T-helper 2 cell (primary cell): ENCODE measurements at places on chromosomes 3 and 15.
A peak's percentile ranks its signal among the peaks of the same experiment; 100 is the strongest.

DNA sequence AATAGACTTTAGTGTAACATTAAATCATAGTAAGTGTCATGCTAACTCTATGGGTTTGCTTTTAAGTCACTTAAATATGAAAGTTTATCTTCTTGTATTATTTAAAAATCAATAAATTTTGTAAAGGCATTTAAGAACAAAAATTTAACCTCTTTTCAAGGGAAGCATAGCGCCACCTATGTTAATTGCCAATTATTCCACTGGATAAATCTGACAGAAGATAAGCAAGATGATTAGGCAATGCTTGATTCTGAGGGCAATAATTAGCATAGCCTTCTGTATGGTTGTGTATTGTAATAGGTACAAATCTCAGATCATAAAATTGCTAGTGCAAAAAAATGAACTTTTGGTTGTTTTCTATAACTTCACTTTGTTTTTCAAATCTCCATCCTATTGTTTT is 560.1 kb downstream of the GRM7 start:
- DNase-seq = no peak

DNA sequence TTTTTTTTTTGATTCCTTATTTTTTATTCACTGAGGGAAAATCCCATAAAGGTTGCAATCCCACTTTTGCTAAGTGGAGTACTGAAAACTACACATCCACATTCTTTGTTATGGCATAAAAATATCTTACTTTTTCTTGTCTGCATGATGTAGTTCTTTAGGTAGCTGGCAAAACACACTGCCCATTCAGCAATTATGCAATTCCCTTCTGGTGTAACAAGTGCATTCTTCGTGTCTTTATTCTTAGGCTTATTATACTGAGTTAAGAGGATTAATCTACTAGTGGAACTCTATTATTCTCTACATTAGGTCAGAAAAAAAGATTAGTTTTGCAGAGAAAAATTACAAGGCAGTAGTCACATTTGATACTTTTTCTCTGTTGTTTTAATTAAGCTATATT is 403.8 kb upstream of the GBE1 start:
- no peak for DNase-seq

DNA sequence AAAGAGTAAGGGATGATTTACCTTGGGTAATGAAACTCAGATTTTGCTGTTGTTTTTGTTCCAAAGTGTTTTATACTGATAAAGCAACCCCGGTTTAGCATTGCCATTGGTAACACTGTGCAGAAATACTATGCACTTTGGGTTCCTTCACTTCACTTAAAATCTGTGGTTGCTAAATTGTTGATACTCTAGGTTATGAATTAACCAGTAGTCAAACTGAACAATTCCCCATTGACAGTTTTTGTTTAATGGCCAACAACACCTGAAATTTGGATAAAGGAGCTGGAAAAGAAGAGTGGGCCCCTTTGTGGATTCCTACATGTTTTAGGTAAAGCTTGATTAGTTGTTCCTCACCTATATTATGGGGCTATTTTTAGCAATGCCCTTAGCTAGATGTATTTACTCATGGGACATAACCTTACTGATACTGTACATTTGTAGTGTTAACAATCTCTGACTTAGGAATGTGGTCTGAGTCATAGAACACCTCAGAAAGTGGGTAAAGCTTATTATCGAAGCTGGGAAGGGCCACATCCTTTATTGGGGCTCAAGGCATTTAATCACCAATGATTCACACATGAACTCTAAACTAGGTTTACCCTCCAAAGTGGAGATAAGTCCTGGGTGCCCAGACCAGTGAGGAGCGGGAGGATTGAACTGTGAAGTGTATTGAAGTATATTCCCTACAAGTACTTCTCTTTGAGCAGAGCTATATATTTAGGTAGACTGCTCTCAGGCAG is 29.5 kb upstream of the THRB start:
- DNase-seq = no peak

DNA sequence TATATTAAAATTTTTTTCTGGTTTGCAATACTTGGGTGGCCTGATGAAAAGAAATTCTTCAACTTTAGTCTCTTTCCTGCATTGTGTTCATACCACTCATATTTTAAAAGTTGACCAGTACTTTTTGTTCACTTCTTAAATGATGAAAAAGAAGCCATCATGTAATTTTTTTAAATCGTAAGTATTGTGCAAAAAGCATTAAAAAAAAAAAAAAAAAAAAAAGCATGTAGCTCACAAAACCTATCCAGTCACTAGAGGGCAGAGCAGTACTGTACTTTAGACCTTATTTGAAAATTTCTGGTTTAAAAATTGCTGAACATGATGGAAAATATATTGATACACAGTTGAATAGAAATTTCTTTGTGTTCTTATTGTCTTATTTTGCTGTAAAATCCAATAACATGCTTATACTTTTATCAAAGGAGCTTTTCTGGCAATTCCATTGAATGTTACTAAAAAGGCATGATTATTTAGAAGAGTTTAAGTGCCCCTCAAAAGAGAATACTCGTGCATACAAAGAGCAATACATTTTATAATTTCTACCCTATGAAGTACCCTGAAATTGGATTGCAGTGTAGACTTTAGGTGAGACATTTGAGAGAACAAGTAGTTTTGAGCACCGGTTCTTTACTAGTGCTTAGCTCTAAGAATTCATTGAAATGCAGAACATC is 137.7 kb downstream of the BBX start:
- DNase-seq = peak; percentile 55

- no peak for DNase-seq
Observed at GRCh38 chr15:80317389-80318182, 65.6 kb upstream of the CTXND1 start.

- no peak for DNase-seq
Observed at GRCh38 chr3:188119846-188120245, 34.1 kb upstream of the LPP start.

DNA sequence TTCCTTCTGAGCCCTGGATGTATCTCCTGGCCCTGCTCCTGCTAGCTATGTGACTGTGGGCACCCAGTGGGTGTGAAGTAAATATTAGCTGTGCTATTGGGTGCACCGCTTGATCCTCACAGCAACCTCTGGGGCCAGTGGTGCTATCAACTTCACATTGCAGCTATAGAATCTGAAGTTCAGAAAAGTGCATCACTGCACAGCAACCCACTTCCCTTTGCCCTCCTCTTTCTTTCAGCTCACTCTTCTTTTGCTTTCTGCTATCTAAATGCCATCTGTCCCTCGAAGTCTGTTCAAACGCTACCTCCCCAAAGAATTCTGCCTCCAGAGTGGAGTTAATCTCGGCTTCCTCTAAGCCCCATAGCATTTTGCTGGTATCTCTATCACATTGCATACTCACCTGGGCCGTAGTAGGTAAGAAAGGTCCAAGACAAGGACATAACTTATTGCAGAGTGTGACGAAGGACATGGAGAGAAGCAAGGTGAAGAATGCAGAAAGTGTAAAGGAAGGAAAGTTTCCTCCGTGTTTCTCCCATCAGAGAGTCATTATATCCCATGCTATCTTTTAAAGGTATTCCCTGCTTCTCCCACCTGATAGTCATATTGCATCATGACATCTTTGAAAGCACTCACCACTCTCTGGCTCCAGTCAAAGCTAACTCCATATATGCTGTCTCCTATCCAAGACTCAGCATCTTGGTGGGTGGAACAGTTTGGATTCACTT is 57.1 kb upstream of the BCL6 start:
- no peak for DNase-seq

- DNase-seq = no peak
Observed at GRCh38 chr15:88243895-88244787, 12.4 kb downstream of the NTRK3 start.

DNA sequence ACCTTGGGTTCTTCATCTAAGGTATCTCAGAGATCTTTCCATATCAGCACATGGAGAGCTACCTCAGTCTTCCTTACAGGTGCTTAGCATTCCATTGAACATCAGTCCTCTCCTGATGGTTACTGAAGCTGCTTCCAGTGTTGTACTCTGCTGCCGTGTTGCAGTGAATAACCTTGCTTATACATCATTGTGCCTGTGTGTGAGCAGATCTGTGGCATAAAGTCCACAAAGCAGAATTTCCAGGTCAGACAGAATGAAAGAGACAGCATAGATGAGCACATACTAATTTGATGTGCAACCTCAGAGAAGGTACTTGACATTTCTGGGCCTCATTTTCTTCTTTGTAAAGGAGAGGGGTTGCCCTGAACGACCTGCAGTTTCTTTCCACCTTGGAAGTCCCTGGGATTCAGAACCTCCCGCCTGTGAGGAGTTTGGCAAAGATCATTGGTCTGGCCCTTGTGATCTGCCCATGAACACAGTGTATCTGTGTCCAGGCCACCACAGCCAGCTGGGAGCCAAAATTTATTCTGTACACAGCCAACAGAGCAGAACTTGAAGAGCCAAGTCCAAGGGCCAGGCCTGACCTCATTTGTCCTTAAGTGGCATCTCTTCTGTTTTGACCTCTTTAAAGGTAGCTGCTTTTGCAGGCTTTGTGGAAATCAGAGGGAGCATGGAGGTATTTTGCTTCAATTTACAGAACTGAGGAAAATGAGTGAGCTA is 57.2 kb upstream of the SLC7A14 start:
- DNase-seq = no peak

DNA sequence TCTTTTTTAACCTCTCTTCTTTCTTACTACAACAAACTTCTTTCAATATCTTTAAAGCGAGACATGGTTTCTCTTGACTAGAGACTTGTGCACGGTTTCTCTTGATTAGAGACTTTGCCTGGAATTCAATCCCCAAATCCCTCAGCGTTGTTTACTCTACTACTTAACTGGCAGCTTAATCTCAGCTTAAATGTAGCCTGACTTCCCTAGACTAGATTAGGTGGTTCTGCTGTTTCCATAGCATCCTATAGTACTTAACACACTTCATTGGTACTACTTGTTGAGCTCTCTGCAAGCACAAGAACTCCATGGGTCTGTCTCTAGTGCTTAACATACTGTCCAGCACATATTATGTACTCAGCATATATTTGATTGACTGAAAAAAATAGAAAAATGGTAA is 168.2 kb upstream of the GPR149 start:
- DNase-seq = no peak

DNA sequence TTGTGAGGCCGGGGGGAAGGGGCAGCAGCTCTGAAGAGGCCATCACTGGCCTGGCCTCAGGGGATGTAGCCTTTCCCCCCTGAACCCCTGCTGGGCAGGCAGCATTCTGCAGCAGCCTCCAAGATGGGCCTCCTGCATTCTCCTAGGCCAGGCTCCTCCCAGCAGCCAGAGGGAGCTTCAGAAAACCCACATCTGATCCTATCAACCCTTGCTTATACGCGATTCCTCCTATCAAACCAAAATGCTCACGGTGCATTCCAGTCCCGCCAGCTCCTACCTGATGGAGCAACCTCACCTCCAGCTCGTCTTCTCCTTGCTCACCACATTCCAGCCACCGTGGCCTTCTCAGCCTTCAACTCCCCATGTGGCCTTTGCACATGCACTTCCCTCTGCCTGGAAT is 85.7 kb downstream of the MEGF11 start:
- DNase-seq = no peak

- DNase-seq = no peak
Observed at GRCh38 chr15:79516155-79516554, 84.0 kb downstream of the MINAR1 start.

- DNase-seq = no peak
Observed at GRCh38 chr15:81294516-81294880, 29.4 kb downstream of the STARD5 start.

GRCh38 chr15:76401285-76401684 is 64.7 kb downstream of the ISL2 start:
- no peak for DNase-seq

DNA sequence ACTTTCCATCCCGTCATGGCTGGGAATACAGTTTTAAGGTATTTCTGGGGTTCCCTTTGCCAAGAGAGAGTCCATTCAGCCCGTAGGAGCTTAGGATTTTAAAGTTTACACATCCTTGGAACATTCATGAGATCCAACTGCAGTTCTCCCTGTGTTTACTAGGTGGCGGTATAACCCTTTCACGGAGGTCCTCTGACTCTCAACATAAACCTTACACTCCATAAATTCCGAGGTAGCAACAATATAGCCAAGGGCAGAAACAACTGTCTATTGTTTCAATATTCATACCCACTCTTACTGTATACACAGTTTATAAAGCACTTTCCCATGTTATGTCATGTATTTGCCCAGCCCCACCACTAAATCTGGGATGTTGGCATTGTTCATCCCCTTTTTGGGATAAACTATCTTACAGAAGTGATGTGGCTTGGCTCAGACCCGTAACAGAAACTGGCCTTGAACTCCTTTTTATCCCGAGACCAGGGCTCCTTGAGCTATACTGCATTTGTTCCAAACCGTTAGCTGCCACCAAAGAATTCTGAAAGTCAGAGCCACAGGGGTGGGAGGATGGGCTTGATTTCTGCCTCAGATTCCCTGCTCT is 69.2 kb upstream of the COL6A5 start:
- DNase-seq = no peak

DNA sequence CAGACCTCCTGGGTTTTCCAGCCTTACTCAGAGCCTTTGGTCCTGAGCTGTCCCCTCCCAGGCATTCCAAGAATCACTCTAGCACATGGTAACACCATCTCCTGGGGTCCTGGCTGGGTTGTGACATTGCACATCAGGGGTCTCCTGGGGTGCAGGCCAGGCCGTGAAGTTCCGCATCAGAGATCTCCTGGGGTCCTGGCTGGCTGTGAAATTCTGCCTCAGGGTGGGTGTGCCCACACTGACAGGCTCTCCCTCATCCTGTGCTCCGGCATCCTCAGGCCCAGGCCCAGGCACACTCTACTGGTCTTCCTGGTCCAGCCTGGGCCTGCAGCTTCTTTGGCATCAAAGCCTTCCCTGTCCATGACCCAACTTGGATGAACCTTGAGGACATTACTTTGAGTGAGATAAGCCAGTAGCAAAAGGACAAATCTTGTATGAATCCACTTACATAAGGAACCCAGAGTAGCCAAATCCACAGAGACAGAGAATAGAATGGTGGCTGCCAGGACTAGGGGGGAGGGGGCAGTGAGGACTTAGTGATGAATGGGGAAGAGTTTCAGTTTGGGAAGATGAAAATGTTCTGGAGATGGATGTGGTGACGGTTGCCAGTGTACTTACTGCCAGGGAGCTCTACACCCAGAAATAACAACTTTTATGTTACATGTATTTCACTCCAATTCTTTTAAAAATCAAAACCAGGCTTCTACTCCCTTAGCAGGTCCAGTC is 49.1 kb upstream of the KLF13 start:
- DNase-seq = no peak

DNA sequence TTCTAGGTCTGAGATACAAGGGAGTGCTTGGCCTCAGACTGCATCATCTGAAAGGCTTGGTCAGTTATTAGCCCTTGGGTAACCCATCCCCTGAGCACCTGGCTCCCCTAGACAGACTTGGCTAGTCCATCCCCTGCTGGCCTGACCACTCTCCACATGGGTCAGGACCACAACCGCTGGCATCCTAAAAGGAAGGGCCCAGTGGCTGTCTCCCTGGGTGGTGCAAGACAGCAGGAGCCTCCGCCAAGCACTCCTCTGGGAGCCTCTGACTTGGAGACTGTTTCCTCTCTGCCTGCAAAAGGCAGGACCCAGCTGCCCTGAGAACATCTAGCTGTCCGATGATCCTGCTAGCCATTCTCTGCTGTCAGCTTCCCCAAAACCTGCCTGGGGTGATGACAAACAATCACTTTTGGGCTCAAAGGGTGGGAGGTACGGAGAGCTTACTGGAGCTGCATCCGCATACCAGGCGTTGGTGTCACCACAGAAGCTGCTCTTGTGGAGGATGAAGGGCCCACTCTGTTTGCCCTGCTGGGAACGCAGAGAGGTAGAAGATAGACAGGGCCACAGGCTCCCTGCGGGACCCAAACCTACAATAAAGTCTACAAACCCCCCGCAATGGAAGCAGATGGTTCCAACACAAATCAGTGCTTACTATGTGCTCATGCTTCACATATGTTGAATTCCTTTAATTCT is 108.0 kb upstream of the PRR20G start:
- DNase-seq = no peak
